Uterus (tissue), 4 donors: ENCODE measurements at places on chromosomes 16 and 17. TPM values are rescaled to one million over a fixed set of nuclear protein-coding genes. Genes with fewer than 3 reads are reported as not detected.
A peak's percentile ranks its signal among the peaks of the same experiment; 100 is the strongest.

DNA sequence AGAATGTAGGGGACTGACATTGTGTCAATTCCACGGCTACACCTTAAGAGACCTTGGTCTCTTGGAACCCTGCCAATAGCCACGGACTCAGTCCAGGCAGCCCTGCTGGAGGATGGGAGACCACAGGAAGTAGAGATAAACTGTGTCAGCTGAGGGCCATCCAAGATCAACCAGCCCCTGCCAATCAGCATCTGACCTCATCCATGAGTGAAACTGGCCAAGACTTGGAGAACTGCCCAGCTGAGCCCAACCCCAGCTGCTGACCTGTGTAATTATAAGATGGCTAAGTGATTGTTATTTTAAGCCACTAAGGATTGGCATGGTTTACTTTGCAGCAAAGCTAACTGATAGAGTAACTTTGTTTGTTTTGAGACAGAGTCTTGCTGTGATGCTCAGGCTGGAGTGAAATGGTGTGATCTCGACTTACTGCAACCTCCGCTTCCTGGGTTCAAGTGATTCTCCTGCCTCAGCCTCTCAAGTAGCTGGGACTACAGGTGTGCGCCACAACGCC is 13.3 kb upstream of the YWHAE start:
- DNase-seq, result peak; percentile 31

DNA sequence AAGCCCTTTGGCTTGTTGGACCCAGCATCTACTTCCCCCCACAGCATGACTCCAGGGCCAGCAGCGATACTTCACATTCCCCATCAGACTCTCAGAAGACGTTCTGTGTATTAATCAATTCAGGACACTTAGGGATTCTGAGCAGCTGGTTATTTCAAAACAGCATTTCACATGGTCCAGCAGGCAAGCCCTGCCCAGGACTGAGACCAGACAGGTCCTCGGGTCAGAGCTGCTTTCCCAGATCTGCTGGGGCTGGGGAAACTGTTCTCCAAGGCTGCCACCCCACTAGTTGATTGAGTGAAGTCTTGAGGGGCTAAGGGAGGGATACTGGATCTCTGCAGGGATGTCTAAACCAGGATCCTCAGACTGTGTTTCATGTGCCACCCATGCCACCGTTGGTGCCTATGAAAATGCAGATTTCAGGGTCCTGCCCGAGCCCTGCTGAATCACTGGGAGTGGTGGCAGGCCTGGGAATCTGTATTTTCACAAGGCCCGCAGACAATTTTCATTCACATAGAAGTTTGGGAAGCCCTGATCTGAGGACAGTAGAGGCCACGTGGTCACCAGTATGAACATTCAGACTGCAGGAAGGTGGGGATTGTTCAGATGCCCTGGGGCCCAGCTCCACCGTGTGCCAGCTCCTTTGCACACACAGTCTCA is 40.6 kb upstream of the CDH5 start:
- DNase-seq, result no peak

GRCh38 chr17:57419940-57420550 is 163.7 kb downstream of the MSI2 start:
- no peak for DNase-seq

GRCh38 chr16:9047689-9048301 is 43.6 kb upstream of the HAPSTR1 start:
- DNase-seq, result peak; percentile 87

DNA sequence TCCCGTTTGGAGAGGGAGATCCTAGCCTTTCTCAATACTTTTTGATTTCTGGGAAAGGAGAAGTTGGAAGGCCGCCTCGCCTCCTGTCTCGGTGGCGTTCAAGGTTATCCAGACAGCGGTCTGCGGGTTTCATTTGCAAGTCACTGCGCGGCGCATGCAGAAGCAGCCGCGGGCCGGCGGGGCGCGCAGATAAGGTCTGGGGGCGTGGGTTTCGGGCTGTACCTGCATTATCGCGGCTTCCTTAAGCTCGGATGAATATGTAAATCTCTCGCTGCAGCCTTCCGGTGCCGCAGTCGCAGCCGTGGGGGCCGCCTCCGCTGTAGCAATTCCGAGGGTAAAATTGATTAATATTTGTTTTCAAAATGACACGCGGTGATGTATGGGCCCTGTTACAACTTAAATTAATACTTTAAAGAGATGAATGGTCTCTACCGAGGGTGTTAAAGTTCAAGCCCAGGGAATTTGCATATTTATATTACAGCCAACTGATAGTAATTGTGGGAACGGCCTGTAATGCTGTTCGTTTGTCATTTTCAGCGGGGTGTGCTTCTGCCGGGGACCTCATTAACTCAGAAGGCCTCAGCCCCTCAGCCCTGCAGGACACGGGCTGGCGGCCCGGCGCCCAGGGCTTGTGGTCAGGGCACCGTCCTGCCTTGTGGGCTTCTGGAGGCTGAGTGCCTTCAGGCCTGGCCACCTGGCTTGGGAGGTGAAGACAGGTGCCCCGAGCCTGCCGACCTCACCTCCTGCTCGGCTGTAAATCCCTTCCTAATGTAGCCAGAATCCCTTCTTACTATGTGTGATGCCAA is 99.4 kb downstream of the CYLD start:
- DNase-seq, result no peak

The CMTM2 gene
- total RNA-seq, result not detected

The NHERF2 gene
- total RNA-seq, result 44.9 TPM

DNA sequence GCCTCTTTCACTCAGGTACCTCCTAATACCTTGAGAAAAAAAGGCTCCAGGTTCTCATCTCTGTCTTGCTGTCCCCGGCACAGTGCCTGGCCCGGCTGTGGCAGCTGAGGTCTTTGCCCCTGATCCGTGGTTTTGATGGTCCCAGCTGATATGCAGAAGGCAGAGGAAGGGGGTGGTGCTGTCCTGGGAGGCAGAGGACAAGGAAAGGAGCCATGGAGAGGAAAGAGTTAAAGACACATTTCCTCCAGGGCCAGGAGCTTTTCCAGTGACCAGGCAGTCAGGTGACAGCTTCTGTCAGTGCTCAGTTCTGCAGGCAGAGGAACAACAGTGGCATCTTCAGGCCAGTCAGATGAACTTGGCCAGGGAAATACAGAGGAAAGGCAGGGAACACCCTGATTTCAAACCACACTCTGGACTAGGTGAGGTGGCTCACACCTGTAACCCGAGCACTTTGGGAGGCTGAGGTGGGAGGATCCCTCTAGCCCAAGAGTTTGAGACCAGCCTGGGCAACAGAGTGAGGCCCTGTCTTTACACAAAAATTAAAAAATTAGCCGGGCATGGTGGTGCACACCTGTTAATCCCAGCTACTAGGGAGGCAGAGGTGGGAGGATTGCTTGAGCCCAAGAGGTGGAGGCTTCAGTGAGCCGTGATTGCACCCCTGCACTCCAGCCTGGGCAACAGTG is 3.3 kb upstream of the COG1 start:
- no peak for DNase-seq

DNA sequence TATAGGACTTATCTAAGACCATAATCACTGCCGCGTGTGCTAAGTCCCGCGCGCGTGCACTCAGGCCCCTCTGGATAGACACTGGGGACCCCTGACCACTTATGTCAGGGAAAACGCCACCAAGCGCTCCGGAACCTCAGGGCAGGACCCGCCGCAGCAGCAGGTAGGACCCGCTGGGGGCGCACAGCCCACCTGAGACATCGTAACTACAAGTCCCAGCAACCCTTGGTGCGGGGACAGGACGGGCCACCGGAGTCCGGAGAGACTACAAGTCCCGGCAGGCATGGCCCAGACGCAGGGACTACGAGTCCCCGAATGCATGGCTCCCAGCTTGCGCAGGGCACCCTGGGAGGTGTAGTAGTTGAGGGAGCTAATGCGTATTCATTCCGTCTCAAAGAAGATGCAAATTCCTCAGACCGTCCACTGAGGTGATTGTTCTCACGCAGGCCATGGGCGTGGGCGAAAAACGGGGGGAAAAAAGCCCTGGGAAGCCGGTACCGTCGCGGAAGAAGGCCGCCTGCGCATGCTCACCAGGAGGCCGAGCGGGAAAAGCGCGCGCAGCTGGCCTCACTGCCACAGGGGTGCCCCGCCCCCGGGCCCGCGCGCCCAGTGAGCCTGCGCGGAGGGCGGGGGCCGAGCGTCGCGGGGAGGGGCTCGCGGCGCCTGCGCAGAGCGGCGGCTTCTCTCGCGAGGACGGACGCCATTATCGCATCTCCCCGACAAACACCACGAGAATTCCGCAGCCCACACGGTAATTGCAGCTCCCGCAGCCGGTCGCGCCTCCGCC is at the start of gene BANP:
Gene BANP (plus strand): TSS at position 670 of the 787 bp plus-strand sequence. CDS start 23,682 bp downstream, outside the sequence.
- DNase-seq, result peak; percentile 98

The TAT gene
- 0.24 TPM for total RNA-seq

DNA sequence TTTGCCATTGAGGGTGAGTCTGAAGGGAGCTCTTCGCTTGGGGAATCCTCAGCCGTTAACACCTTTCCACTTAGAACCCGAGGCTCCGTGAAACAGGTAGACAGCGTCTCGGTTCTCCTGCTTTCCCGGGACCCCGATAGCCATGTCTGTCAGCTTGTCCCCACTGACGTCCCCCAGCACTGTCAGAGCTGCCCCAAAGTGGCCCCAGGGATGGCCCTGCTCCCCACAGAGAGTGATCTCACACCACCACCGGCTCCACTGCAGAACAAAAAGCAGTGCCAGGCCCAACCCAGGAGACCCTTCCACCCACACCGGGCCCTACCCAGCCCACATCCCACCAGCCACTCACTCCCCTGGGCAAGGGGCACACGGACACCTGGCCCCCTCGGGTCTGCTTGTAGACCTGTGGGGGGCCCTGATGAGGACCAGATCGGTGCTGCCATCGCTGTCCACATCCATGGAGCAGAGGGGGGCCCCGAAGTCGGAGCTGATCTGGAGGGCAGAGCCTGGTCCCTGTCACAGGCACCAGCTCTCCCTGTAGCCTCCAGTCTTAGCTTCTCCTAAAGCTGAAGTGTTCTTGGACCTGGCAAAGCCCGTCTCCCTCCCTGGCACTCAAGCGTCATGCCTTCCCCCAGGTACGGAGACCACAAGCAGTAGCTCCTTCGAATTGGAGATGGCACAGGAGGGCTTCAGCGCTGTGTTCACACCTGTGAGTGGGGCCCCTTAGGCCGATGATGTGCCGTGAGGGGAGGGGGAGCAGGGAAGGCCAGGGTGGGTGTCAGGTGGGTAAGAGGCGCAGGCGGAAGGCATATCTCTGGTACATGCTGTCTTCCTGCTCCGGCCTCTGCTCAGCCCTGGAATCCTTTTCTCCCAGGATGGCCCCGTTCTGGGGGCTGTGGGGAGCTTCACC is 6.5 kb downstream of the ITGAX start:
- DNase-seq, result no peak

DNA sequence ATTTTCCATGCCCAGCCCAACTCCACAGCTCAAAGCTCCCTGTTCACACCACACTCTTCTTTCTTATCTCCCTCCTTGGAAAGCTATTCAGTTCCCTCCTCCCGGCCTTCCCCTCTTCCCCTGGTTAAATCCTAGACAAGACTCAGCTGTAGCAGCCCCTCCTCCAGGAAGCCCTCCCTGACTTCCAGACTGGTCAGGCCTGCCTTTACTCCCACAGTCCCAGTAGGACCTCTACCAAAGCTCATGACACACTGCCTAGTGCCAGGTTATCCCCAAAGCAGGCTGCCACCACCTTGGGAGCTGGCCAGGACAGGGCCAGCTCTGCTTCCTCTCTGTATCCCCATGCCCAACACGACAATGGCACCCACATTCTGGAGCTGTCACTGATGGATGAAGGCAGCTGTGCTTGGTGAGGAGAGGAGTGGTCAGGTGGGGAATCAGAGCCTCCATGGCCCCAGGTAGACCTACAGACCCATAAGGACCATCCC is 50.0 kb downstream of the BEAN1 start:
- no peak for DNase-seq

GRCh38 chr17:80260791-80261158 is at the start of gene RNF213:
Gene RNF213, plus strand, starts transcription at chr17:80260852. Its CDS starts 2,830 bp downstream, at chr17:80263682.
- peak; percentile 56 for DNase-seq

The NPIPA2 gene
- not detected for total RNA-seq

The APOBR gene
- total RNA-seq, result 0.07 TPM

- DNase-seq, result no peak
Measured at GRCh38 chr16:11278681-11279628, 2.2 kb downstream of the PRM1 start.

The ZNF385C gene
- total RNA-seq, result not detected

- no peak for DNase-seq
Measured at GRCh38 chr16:89949756-89950155, 1.2 kb downstream of the DEF8 start.

The KRTAP2-3 gene
- total RNA-seq, result not detected

DNA sequence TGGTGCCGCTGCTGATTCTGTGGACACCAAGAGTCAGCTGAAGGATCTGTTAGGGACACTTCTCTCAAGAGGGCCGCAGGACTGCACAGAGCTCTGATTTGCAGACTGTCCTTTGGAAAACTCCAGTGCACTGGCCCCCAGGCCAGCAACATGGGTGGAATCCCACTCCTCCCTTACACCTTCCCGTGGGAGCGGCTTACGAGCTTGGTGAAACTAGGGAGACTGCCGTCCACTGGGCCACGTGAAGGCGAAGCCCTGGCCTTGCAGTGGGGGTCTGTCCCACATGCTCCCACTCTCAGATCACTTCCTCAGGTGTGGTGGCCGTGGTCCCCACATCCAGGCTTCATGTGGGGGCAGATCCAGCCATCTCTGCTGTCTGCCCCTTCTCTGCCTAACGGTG is 36.4 kb downstream of the PSME3IP1 start:
- no peak for DNase-seq

The TBX6 gene
- 1.3 TPM for total RNA-seq

GRCh38 chr17:7951143-7951792 is 19.3 kb downstream of the CNTROB start:
- DNase-seq, result no peak

DNA sequence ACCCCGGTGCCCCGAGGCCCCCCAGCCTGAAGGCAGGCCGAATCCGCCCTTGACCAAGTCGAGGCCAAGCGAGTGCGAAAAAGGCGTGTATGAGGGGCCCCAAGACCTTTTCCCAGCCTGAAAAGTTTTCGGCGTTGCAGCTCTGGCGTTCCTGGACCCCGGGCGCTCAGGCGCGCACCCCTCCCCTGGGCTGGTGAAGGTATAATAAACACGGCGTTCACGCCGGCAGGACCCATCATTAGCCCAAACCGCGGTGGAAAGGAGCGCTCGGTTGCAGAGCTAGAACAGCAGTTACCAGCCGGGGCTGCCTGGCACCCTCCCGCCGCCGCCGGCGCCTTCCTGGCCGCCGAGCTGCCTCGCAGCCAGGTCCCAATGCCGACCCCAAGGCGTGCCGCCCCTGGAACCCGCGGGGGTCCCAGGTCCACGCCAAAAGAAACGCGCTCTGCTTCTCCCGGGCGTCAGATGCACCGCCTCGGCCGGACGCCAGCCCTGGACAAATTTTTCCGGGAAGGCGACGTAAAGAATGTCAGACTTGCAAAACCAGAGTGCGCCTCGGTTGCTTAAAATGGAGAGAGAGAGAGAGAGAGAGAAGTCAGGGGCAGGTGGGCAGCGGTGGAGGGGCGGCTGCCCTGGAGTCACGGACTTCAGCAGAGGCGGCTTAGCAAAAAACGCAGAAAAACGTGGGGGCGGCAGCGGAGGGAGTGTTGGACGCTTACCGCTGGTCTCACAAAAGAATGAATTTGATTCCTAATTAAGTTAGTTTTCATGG is 11.5 kb upstream of the FOXF1 start:
- DNase-seq, result no peak

DNA sequence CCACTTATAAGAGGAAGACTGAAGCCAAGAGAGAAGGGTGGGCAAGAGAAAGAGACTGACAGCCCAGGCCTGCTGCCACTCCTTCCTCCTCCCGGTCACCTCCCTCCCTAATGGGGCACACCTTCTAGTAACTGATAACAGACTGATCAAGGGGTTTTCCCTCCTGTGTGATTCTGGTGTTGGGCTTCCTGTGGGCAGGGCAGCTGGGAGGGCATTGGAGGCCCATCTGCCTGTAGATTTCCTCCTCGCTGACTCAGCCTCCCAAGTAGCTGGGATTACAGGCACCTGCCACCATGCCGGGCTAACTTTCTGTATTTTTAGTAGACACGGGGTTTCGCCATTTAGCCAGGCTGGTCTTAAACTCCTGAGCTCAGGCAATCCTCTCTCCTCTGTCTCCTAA is 16.2 kb downstream of the CA4 start:
- DNase-seq, result no peak

The SPATA22 gene
- total RNA-seq, result not detected
